CD4-positive, alpha-beta T cell treated with Interleukin-10 for 1 hour (primary cell): ENCODE measurements at places on chromosomes 5 and 9.

DNA sequence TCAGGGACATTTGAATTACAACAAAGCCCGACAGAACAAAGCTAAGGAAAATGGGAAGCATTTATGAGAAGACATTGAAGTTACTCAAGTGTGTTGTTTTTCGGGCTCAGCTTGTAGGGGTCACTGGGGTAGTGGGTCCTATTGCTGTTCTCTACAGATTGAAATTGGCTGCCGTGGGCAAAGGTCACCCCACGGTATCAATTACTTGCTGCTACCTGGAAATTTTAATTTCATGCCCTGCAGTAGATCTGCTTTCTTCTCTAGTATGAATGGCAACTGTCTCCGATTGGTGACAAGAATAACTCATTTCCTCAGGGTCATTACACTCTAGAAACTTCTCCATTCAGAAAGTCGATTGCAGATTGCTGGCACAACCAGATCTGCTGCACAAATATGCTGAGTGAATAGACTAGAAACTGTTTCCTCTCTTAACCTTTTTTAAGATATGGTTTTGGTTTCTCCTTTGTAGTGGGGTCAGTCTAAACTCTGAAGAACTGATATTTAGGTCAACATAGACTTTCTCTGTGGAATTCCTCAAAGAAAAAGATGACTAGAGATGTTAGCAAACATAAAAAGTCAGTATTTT is 454.1 kb downstream of the ARHGEF28 start:
- no peak for DNase-seq

GRCh38 chr9:34206561-34206960 is 27.7 kb downstream of the UBAP1 start:
- no peak for DNase-seq

- DNase-seq, result no peak
Observed at GRCh38 chr5:100683881-100684280, 148.7 kb downstream of the FAM174A start.

DNA sequence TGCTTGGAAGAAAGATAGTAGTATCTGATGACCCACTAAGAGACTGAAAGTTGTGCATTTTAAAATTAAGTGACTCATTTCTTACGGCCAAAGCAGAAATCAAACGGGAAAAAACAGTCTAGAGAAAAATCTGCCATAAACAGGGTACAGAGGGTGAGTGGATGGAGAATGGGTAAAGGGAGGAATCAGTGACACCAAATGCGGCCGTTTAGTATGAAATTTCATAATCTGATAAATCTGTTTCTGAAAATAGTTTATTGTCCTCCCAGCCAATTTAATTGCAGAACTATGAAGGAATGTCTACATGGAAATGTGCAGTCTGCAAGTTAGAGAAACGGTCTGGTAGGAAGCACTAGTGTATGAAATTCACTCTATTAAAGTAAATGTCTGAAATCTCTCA is 39.5 kb downstream of the ADAMTS12 start:
- DNase-seq, result no peak

GRCh38 chr9:79014929-79015699 is 556.7 kb upstream of the TLE4 start:
- DNase-seq, result no peak

DNA sequence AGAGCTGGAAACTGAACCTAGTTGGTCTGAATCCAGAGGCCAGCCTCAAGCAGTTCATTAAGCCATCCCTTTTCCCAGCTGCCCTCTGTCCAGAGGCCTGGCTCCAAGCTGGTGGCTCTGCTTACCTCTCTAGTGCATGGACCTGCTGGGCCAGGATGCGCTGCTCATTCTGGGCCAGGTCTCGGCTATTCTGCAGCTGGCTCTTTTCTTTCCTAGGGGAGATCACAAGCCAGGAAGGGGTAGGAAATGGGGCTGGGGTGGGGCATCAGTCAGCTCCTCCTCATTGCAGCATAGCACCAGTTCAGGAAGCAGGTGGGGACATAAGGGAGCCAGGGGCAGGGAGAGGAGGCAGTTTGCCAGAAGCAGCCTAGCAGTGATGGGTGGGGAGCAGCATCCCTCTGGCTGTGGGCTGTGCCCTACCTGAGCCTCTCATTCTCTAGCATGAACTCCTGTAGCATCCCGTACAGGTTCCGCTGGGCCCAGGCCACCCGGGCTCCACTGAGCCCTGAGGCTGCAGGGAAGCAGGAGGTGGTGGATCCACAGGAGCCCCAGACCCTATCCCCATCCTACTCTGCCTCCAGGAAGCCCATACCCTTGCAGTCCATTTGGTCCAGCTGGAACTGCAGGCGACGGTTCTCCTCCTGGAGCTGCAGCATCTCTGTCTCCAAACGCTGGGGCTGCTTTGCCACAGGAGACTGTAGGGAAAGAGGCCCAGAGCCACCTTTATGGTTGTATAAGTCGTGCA is 5.2 kb downstream of the KIF12 start:
- no peak for DNase-seq
